Stimulated activated naive CD8-positive, alpha-beta T cell treated with anti-CD3 and anti-CD28 coated beads, Interleukin-15, Interleukin-2, amounts not matched to agents 100 U/mL and 50 U/mL, for 24 hours (primary cell): ENCODE measurements at places on chromosomes 13 and 19.

- no peak for DNase-seq
Measured at GRCh38 chr19:44772959-44773358, 4.7 kb upstream of the CBLC start.

DNA sequence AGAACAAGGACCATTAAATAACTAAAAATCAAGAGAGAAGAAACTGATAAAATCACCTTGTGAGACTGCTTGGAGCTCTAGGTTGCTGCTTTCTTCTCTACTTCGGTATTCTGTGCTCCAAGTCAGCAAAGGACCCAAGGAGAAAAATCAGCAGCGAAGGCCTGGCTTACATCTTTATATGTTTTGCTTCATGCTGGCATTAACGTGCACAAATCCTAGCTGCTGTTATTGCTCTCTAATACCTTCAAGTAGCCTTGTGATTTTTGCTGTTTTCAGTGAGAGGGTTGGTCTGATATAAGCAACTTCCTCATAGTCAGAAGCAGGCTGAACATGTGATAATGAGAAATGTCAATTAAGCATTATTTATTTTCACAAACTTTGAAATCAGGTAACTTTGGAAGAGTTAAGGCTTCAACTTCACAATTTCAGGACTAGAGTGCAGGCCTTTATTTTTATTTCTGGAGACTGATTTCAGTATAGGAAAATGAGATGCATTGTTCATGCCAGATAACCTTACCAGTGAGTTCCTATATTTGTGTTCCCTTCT lies 365.1 kb downstream of the SLC7A1 start:
- no peak for DNase-seq

DNA sequence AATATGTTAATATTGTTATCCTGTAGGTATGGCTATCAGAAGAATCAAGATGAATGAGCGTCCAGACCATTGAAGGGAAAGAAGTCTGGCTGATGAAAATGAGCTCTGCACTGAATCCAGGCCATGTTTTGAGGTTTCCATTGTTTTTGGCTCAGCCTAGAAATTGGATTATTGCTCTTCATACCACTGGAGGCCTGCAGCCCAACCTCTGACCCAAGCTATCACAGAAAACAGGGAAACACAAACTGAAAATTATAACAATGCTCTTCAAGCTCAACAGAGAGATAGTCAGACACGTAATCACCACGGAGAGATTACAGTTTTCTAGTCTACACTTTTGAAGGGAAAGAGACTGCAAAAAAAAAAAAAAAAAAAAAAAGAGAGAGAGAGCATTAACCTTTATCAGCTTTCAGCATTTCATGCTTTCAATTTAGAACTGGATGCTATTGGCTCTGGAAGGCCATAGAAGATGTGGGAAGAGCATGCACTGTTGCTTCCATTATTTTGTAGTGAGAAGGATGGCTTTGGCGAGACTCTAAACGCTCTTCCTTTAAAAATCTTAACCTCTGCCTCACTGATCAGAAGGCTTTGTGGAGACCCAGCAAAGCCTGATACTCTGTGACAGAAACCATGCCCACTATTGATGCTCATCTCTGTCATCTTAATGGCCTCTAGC lies 10.8 kb downstream of the EDNRB start:
- DNase-seq = no peak

DNA sequence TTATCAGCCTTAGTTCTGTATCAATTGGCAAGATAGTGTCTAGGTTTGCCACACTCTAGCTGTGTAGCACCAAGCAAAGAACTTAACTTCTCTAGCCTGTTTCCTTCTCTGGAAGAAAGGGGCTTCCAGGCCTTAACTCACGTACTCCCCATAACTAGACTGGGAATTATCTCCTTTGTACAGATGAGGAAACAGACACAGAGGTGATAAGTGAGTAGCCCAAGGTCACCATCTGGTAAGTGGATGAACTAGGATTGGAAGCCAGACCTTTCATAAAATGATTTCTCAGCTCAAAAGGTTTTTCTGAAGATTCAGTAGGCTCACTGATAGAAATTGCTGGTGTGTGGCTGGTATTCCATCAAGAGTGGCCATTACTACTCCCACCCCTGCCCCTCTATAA lies 3.1 kb downstream of the ZNF428 start:
- DNase-seq = no peak

- DNase-seq = no peak
Measured at GRCh38 chr19:15199661-15200552, 888 bp downstream of the NOTCH3 start.

- no peak for DNase-seq
Measured at GRCh38 chr13:36536546-36536945, 104.3 kb downstream of the CCNA1 start.

DNA sequence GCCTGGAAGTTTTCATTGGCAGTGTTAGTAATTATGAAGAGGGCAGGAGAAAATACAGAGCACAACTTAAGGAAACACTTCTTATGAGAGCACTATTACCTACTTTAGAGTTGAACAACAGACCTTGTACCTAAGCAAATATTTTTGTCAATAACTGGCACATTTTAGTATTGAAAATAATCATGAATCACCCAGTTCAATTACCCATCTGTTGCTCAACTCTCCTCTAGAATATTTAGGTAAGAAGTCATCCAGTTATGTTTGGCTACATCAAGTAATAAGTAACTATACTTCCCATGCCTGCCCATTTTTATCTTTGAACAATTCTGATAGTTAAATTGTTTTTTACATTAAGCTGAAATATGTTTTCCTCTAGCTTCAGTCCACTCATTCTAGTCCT lies 893.4 kb downstream of the DIAPH3 start:
- DNase-seq = no peak

- DNase-seq = no peak
Measured at GRCh38 chr19:43554317-43554895, 20.9 kb downstream of the XRCC1 start.

DNA sequence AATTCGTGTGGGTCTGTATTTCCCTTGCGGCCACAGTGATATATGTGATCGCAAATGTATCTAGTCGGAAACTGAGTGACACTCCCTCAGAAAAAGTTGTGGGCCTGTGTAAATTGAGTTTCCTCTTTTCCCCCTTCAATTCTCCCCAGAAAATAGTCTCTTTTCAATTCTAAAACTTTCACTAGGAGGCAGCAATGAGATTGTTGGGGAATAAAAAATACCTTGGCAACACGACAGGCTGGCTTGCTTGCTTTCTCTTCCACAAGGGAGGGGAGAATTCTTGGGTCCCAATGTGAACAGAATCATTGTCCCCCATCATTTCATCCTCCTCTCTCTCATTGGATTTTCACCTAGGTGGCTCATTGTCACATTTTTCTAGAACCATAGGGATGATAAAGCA lies 3.7 kb upstream of the SOX21 start:
- DNase-seq = no peak

GRCh38 chr19:6707011-6707657 lies 13.3 kb downstream of the C3 start:
- DNase-seq = no peak

DNA sequence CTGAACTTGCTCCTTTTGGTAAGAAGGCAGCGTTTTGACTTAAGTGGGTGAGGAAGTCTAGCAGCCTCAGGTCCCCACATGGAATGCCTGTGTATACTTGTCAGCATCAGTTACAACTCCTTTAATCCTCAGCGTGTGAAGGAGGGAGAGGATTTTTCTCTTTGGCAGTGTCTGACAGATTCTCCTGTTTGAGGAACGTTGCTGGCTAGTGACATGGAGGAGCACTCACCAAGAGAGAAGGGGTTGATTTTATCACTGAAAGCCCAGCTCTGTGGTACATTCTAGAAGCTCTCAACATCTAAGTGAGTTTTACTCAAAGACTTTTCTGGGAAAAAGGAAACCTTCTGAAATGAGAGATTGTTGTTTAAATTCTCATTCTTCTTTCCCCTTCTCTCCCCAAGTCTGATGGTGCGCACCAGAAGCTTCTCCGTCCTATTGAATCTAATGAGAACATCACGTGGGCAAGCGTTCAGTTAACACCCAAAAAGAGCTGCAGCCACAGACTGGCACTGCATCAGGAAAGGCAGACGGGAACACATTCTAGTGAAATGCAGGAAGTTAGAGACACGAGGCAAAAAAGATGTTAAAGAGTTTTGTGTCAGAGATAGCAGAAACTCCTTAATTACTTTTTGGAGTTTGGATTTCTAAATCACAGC lies 58.2 kb downstream of the GJA3 start:
- no peak for DNase-seq

DNA sequence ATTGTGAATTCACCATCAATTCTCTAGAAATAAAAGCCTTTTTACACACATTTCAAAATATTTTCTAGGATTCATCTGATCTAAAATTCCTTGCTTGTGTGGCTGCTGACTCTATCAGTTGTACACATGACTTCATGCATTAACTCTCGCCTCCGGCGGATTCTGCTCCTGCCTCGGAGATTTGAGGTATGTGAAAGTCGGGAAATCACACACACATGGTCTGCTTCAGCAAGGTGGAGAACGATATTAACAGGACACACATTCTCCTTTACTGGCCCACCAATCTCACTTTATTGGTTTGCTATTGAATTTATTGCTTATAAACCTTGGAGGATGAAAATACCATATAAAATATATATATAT lies 855.7 kb downstream of the SLITRK5 start:
- no peak for DNase-seq

GRCh38 chr19:17214508-17215126 lies 540 bp upstream of the USE1 start:
- no peak for DNase-seq

DNA sequence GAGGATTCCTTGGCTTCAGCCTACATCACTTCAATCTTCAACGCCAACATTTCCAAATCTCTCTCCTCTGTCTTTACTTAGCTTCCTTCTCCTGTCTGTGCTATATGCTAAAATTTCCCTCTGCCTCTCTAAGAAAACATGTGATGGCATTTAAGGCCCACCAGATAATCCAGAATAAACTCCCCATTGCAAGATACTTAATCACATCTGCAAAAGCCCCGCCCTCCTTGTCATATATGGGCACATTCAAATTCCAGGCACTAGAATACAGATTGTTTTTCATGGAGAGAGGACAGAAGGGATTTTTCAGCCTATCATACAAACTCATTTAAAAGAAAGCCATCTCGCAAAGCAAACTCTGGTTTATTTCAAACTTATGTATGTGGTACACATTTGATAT lies 16.2 kb downstream of the ARGLU1 start:
- no peak for DNase-seq

- DNase-seq = no peak
Measured at GRCh38 chr19:6769006-6769619, 1.9 kb upstream of the SH2D3A start.

- no peak for DNase-seq
Measured at GRCh38 chr19:42185277-42185676, 32.2 kb downstream of the DEDD2 start.

- no peak for DNase-seq
Measured at GRCh38 chr13:78998630-78999315, 339.8 kb upstream of the OBI1 start.

DNA sequence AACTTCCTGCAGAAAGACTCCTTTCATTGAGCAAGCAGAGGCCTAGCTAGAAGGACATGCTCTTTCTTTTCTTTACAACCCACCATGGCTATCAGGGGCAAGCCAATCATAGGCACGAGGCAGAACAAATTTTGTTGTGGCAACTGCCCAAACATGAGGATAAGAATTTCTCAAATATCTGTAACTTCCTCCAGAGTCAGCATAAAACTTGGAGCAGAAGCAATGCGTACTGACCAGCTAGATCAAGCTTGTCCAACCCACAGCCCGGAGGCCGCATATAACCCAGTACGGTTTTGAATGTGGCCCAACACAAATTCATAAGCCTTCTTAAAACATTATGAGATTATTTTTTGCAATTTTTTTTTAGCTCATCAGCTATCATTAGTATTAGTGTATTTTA lies 87.0 kb upstream of the SOX21 start:
- no peak for DNase-seq

GRCh38 chr13:33194820-33195692 lies 90.5 kb downstream of the STARD13 start:
- no peak for DNase-seq

GRCh38 chr19:18013210-18014111 lies 5.5 kb downstream of the ARRDC2 start:
- no peak for DNase-seq

- no peak for DNase-seq
Measured at GRCh38 chr13:106958621-106959048, 390.7 kb upstream of the ARGLU1 start.

GRCh38 chr19:10966809-10967208 lies 6.0 kb downstream of the SMARCA4 start:
- no peak for DNase-seq

DNA sequence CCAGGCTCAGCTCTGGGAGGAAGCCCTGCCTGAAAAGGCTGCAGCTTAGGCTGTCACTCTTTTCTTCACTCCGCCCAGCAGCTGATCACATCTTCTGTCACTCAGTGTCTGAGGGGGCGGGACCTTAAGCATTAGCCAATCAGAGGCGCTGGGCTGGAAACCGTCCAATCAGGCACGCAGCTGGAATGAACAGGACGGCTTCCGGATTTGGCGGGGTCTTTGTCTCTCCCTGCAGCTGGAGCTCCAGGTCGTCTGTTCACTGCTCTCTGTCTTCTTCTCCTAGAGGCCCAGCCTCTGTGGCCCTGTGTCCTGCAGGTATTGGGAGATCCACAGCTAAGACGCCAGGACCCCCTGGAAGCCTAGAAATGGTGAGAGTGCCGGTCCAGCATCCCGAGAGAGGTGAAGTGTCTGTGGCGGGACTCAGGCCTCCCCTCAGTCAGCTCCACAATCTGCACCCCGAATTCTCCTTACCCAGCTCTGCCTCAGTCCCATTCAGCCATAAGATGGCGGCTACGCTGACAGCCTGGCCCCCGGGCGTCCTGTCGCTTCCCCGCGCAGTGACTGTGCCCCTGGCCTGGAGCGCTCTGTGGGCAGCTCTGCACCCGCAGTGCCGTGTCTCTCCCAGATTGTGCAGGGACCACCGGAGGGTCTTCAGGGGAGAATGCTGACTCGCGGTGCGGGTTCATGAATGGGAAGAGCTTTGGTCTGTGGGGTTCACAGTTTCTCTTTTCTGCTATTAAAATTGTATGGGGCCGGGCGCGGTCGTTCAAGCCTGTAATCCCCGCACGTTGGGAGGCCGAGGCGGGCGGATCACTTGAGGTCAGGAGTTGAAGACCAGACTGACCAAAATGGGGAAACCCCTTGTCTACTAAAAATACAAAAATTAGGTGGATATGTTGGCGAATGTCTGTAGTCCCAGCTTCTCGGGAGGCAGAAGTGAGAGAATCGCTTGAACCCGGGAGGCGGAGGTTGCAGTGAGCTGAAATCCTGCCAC lies at the start of gene ZNF66:
TSS of gene ZNF66 (plus strand) at position 222 of the 994 bp plus-strand sequence. CDS start at position 366, 144 bp downstream.
- peak; percentile 92 for DNase-seq

- no peak for DNase-seq
Measured at GRCh38 chr19:38483016-38483630, 49.6 kb downstream of the RYR1 start.

- DNase-seq = no peak
Measured at GRCh38 chr19:49445997-49446396, 4.7 kb upstream of the SLC17A7 start.

DNA sequence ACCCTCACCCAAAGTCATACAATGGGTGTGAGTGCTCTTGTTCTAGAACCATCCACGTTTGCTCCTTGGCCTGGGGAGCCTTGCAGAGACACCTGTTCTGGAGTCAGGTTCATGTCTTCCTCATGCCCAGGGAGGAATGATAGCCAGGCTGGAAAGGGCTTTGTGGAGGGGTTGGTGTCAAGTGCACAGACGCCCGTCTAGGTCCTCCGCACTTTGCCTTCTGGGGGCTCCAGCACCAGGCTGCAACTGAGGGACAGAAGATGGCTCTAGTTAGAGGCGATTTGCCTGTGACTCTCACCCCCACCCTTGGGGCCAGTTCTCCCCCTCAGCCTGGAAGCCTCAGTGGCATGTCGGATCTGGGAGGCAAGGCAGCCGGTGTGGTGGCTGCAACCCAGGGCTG lies 47.2 kb upstream of the ZNF536 start:
- no peak for DNase-seq
